Stimulated activated naive CD4-positive, alpha-beta T cell (primary cell): ENCODE measurements at places on chromosomes 11 and 22.

DNA sequence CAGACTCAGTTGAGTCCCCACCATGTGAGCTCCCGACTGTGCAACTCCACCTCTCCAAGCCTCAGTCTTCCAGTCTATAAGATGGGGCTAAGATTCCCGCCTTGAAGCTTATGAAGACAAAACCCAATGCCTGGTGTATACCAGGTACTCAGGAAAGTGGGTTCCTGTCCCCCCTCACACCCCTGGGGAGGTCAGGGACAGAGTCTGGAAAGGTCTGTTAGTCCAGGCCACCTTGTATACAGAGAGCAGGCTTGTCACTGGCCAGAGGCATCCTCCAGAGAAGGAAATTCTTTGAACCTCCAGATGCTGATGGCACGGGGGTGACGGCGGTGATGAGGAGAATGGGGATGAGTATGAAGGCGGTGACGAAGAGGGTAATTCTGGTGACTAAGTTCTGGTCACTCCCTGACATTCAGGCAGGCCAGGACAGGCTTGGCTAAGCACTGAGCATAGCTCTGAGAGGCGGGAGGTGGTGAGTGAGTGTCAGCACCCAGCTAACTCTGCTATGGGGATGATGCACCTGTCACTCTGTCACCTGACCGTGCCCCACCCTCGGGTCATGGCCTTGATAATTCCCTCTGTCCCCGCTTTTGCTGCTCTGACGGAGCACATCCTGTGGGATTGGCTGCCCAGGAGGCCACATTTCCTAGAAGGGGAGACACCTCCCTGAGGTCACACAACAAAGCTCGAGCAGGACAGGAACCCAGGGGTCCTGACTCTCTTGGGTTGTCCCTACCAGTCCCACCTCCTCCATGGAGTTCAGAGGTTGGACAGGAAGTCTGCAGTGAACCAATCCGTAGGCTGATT, 30.9 kb upstream of the CSNK1E start:
- no peak for DNase-seq

GRCh38 chr11:34999453-34999852, 83.0 kb downstream of the PDHX start:
- DNase-seq, result no peak

DNA sequence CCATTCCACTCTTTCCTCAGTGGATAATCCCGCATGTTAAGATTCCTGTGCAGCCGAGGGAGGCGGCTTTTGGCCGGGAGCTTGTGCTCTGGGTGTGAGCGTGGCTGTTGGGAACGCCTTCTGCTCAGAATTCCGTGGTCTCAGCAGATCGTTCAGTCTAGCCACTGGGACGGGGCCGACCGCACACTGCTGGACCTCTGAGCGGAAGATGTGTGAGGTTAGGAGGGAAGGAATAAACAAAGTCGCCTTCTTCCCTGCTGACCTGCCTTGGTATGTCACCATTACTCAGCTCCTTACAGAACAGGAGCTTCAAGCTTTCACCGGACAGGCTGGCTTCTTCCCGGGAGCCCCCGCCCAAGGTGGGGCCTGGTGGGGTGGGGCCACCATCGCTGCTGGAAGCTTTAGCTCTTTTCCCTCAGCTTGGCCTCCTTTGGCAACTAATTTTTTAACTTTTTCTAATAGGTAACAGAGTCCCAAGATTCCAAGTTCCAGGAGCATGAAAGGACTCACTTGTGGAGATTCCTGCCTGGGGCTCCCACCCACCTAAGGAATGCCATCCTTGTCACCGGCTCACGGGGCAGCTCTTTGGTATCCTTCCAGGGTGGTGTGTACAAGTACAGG, 22.5 kb upstream of the SEPTIN5 start:
- DNase-seq, result no peak

DNA sequence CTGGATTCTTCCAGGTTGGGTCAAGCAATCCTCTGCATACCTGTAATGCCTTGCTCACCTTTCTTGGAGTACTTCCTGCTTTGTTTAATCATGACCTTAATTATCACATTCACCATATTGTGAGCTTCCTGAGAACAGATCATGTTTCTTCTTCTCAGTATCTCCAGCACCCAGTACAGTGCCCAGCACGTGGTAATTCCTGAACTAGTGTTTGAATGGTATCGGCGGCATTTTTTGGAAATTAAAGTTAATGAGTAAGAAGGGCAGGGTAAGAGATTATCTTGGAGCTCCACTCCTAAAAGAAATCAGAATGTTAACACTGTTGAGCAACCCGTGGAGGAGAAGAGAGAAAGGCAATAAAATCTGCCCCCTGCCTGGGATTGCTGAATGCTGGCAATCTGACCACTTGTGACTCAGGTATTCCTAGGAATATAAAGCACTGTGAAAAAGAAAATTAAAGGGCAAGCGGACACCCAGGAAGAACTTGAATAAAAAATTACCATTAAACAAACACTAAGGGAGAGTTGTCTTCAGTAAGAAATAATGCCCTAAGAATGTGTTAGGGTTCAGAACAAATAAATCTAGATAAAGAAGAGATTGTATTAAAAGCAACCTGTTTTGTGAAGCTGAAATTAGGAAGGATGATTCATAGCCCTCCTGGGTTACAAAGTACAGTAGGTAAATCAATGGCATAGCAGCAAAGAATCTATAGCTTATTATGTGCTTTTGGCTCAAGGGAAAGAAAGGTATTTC, 92.9 kb downstream of the PDHX start:
- DNase-seq, result no peak

DNA sequence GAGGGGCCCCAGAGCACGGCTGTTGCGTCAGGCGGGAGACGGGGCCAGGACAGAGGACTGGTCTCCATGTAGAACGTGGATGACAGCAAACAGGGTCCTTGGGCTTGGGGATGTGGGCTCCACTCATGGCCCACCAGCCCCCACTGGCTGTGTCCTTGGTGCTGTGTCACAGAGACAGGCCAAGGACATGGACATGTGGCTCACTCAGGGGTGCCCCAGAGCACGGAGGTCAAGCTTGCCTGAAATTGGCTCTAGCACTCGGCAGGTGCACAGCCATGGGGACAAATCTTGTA, 14.4 kb downstream of the FADS2 start:
- DNase-seq, result no peak

DNA sequence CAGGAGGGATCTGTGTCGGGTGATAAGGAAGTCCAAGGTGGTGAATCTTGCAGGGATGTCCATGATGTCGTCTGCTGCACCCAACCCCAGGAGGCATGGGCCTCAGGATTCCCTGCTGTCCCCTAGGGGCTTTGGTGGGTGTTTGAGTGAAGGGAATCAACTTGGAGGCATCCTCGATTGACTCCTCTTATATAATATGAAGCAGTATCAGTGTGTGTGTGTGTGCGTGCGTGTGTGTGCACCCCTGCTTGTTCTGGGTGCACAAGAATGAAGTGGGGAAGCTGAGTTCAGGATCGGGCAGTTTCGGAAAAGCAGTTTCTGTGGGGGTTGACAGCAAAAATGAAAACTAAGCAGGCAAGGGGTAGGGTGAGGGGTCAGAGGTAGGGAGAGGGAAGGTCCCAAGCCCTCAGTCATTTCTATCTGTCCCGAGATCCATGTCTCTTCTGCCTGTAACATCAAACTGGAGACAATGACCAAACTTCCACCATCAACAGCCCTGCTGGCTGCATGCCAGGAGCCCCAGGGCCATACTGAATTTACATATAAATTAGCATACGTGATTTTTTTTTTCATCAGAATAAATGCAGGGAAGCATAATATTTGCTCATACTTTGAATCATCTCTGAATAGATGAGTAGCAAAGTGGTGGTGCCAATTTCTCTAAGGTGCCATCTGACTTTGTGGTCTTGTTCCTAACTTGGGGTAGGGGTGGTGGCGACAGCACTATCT, 2.0 kb downstream of the NTM start:
- DNase-seq, result no peak

DNA sequence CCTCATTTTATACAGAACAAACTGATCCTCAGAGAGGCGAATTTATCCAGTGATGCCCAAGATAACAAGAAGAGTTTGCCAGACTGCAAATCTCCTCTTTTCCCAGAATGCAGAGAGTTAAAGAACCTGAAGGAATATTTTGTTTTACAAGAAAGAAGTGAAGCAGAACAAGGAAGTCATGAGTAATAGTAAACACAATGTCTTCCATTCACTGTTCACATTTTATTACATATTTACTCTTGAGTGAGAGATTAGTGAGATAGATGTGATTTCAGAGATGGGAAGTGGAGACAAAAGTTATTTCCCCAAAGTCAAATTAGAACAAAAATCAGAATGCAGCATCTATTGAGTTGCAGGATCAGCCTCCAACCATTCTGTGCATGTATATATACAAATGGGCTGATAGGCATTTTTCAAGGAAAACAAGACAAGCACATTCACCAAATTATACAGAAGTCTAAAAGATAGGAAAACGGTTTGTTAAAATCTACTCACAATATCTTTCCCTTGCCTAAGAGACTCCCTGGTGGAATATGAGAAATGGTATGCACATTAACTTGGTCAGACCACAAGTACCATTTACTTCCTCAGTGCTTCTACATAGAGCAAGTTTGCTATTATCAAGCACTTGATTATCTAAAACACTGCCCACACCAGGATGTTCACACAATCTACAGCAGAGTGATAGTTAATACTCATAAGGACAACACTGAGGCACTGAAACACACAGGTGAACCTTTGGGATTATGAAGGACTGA, 12.0 kb downstream of the GUCY1A2 start:
- DNase-seq, result no peak

- DNase-seq, result no peak
Measured at GRCh38 chr11:76944225-76944624, 83.5 kb downstream of the ACER3 start.

DNA sequence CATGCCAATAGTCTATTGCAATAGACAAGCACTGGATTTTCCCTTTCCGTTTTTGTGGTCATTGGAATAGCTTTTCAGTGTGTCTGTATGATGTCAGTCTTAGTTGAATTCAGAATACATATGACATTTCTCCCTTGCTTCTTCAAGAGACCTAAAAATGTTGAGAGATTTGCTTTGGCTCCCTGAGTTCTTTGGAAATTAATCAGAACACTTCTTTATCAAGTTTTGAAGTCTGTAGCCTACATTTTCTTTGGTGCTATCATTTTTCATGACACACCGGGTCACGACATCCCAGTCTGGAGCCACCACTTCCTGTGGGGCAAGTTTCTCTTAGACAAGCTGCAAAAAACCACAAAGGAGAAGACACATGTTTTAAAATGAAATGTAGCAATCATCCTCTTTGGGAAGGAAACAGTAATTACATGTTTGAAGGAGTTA, 847.1 kb downstream of the OPCML start:
- DNase-seq, result no peak

- DNase-seq, result no peak
Measured at GRCh38 chr11:35515224-35515623, 10.2 kb downstream of the PAMR1 start.

DNA sequence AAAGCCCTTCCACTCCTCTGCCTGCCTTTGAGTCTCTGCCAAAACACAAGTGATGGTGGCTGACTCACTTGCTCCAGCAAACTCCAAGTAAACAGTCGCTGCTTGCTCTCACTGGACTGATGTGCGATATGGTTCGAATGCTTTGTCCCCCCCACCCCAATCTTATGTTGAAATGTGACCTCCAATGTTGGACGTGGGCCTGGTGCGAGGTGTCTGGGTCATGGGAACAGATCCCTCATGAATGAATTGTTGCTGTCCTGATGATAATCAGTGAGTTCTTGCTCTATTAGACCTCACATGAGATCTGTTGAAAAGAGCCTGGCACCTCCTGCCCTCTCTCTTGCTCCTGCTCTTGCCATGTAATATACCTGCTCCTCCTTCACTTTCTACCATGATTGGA, 747.9 kb downstream of the OPCML start:
- no peak for DNase-seq

DNA sequence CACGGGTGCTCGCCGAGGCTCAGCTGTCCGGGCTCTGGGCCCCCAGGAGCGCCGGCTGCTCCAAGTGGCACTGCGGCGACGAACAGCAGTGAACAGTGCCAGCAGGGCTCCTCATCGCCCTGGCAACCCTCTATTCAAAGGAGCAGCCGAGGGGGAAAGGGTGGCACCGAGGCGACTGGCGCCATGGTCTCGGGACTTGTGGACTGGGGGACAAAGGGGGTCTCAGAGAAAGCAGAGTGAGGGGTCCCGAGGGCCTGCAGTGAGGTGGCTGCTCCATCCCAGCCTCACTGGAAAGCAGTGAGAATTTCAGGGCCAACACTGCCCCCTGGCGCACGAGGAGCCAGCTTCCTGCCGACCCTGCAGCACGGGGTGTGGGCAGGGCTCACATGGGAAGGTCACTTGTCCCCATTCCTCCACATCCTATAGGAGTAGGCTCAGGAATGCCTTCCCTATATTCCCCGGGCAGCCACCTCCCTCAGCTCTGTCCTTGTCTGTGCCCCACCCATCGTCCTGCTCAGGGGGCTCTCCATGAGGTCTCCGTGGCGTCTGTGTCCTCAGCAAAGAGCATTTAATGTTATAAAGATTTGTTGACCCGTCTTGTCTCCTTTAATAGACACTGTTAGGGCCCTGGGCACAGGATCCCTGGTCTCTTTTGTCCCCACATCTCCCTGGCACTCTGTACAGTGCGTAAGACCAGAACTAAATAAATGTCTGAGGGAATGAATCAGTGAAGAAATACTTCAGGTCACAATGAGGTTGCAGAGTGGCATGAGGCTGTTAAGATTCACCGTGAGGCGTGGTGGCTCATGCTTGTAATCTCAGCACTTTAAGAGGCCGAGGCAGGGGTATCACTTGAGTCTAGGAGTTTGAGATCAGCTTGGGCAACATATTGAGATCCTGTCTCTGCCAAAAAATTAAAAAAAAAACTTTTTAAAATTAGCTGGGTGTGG, 26.4 kb downstream of the LRFN4 start:
- peak; percentile 43 for DNase-seq

DNA sequence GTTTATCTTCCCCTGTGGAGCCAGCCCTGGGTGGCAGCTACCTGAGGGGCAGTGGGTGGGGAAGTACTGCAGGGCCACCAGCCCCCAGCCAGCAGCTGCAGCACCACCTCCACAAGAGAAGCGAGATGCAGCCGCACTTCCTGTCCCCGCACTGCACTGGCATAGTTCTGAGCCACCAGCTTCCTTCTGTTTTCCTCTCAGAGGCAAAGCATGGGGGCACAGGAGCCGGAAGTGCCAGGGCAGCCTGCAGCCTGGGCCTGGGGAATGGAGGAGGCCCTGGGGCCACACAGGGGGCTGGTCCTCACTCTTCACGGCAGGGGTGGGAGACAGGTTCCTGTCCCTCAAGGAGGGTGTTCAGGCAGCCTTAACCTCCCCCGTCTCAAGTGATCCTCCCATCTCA, 11.9 kb upstream of the SH3BP1 start:
- peak; percentile 40 for DNase-seq

DNA sequence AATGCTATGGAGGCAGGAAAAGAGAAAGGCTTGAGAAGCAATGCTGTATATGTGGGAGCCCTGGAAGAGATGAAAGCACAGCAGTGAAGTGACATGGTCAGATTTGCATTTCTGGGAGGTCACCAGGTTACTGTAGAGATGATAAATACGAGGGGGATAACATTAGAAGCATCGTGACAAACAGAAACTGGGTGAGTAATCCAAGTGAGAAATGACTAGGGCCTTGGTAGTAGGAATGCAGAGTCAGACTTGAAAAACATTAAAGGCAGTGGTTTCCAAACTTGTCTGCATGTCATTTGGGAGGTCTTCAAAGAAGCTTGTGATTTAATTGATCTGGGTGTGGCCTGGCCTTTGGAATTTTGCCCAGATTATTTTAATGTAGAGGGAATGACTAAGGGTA, 43.9 kb downstream of the CCDC34 start:
- no peak for DNase-seq
